Nephron progenitor cell (in vitro differentiated cells): ENCODE measurements at places on chromosomes 11 and 22.

- no peak for DNase-seq
Measured at GRCh38 chr11:22930816-22931594, 70.7 kb upstream of the CCDC179 start.

GRCh38 chr22:41739576-41739975 lies 40.3 kb downstream of the MEI1 start:
- no peak for DNase-seq

GRCh38 chr11:69595805-69596665 lies 44.9 kb upstream of the CCND1 start:
- DNase-seq: no peak

GRCh38 chr11:36564376-36565030 lies 3.3 kb upstream of the RAG1 start:
- peak; percentile 50 for DNase-seq

GRCh38 chr11:46238078-46238966 lies 39.1 kb upstream of the CREB3L1 start:
- peak; percentile 77 for DNase-seq

DNA sequence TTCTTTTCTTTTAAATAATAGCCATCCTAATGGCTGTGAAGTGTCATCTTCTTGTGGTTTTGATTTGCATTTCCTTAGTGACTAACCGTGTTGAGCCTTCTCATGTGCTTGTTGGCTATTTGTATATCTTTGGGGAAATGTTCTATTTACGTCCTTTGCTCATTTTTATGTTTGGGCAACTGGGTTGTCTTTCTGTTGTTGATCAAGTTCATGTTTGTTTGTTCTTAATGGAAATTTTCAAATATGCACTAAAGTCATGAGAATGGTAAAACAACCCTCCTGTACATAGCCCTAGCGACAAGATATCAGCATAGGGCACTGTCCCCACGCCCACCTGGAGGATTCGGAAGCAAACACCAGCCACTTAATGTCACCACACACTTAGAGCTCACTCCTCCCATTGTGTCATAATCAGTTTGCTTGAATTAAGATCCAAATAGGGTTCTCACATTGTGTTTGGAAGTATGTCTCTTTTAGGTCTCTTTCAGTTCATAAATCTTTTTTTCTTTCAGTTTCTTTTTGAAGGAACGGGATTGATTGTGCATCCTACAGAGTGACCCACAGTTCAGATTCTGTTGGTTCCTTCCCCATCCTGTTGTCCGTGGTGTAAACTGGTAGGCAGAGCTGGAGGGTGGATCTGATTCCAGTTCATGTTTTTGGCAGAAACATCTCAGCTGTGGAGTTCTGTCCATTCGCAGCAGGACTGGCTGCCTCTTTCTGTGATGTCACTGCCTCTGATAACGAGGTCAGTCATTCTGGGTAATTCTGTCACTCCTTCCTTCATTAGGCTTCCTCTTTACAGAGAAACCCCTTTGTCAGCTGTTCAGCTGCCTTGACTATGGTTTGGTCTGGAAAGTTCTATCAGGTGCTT lies 26.4 kb upstream of the ADORA2A start:
- DNase-seq: no peak

- no peak for DNase-seq
Measured at GRCh38 chr11:106421676-106422292, 344.3 kb downstream of the AASDHPPT start.

DNA sequence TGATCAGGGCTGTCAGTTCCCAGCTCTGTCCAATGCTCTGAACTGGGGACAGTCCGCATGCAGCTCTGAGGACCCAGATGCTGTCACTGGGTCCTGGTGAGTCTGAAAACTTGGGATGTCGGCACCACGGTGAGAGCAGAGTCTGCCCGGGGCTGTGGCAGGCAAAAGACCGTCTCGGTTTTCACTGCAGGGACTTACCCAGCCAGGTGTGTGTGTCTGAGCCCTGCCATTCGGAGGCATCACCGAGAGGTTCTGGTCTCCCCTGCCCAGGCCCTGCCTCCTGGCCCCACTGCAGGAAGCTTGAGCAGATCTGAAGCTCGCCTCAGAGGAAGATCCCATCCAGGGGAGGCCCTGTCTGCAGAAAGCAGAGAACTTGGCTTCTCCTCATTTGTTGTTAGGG lies 5.2 kb downstream of the TP53AIP1 start:
- no peak for DNase-seq

GRCh38 chr11:101034076-101034475 lies 95.5 kb downstream of the PGR start:
- peak; percentile 17 for DNase-seq

DNA sequence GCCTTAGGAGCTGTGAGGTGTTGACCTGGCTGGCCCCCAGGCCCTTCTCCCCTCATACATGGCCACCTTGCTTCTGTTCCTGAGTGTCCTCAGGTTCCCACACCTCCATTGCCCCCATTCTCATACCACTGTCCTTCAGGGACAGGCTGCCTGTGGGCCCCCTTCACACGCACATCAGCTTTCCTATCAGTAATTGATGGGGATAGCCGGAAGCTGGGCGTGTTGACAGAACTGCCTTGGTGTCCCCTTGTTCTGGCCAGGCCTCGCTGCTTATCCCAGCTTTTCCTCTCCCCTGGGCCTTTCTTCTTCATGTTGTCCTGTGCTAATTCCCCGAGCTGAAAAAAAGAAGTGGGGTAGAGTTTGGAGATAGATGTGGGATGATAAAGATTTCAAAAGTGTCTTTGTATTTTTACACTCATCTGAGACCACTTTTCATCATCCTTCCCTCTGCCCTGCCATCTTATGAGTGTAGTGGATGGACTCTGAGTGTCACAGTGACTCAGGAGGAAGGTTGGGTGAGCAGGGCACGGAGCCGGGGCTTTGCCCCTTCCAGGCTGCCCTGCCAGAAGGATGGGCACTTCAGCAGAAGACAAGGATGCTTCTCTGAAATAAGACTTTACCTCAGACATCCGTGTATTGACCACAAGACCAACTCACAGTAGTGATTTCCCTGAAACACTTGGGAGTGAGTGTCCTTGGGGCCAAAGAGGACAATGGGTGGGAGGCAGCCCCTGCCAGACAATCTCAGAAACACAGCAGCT lies 42.8 kb downstream of the MED15 start:
- no peak for DNase-seq

DNA sequence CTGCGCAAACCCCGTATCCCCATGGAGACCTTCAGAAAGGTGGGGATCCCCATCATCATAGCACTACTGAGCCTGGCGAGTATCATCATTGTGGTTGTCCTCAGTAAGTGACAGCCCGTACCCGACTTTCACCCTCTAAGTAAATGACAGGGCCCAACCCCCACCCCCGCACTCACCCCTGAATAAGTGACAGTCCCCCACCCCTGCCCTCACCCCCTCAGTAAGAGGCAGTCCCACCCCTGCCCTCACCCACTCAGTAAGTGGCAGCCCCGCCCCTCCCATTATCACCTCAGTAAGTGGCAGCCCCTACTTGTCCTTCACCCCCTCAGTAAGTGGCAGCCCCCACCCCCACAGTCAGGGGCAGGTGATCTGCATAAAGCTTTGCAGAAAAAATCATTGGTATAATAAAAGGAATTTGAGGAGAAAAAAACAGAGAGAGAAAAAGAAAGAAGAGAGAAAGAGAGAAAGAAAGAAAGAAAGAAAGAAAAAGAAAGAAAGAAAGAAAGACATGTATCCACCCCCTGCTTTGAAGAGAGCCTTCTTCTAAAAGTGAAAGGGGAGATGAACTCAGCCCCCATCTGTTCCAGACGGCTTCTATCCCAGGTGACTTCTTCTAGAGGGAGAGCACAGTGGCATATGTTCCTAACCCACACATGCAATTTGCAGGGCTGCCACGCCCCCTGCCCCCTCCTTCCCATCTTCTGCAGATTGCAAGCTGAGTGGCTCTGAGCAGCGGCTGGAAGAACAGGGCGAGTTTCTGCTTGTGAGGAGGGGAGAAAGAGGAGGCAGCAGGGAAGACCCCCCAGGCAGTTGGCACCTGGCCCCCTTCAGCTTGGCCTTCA lies 12.5 kb upstream of the SMIM35 start:
- peak; percentile 50 for DNase-seq

- no peak for DNase-seq
Measured at GRCh38 chr22:46062232-46062615, 85.3 kb upstream of the WNT7B start.

DNA sequence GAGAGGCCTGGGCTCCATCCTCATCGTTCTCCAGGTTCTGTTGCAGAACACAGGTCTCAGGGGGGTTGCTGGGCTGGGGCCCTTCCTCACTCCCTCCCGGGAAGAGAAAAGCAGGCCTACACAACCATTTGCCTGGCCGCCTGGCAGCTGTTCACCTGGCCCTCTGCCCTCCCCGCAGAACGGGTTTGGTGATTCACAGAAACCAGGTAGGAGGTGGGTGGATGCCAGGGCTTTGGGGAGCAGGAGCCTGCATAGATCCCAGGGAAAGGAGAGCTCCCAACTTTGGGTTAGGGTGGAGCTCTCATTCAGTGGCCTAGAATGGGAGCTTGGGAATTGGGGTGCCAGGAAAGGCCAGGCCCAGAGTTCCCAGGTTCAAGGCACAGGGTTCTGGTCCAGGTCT lies 995 bp downstream of the TMEM134 start:
- no peak for DNase-seq

DNA sequence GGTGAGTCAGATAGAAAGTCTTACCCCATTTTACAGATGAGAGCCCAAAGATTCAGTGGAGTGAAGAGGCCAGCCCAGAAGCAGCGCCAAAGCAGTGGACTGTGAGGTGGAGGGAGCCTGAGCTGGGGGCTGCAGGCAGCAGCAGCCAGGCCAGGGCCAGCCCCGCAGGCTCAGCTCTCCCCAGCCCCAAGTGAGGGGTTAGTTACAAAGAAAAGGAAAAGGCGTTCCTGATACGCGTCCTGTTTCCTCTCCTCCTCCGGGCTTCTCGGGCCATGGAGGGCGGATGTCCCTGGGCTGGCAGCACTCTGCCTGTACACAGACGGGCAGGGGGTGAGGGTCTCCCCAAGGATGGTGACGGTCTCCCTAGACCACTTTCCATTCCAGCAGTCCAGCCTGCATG lies 44.9 kb downstream of the ARRB1 start:
- no peak for DNase-seq

GRCh38 chr11:62930157-62930556 lies 9.0 kb upstream of the CHRM1 start:
- DNase-seq: no peak

DNA sequence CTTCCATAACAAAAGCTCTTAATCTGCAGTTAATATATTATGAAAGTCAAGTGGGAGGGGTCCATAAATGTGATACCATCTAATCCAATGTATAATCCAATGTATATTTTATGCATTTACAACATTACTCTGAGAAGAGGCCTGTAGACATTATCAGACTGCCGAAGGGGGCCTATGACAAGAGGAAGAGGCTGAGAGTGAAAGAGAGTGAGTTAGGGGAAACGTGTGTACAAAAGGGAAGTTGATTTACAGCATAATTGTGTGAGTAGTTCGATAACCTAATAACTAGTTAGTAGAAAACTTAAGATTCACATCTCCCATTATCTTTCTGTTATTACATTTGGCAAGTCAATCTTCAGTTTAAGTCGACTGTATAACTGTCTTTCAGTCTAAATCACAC lies 86.6 kb downstream of the DDX10 start:
- no peak for DNase-seq

GRCh38 chr22:47357493-47357892 lies 595.0 kb downstream of the TBC1D22A start:
- DNase-seq: no peak

GRCh38 chr22:23496445-23496833 lies 83.7 kb downstream of the IGLL1 start:
- DNase-seq: no peak

GRCh38 chr11:115642660-115643059 lies 138.4 kb upstream of the CADM1 start:
- DNase-seq: no peak

- no peak for DNase-seq
Measured at GRCh38 chr11:79052544-79052943, 388.3 kb downstream of the TENM4 start.

- no peak for DNase-seq
Measured at GRCh38 chr11:19316434-19316833, 75.7 kb upstream of the E2F8 start.

GRCh38 chr11:69083531-69084247 lies 35.0 kb downstream of the TPCN2 start:
- DNase-seq: no peak

DNA sequence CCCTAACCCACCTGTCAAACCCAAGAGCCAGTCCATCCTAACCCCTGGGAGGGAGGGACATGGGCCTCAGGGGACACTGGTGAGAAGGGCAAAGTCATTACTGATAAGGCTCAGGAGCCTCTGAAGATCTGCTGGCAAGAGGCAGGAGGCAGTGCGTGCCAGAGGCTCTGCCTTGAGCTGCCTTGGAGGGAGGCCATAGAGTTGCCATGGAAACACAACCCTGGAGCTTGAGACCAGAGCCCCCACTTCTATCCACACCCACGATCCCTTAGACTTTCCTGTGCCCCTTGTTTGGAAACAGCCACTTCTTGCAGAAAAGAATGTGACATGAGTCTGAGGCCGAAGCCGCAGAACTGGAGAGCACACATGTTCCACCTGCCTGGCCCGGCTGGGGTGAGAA lies 89.7 kb upstream of the CSNK2A3 start:
- no peak for DNase-seq

DNA sequence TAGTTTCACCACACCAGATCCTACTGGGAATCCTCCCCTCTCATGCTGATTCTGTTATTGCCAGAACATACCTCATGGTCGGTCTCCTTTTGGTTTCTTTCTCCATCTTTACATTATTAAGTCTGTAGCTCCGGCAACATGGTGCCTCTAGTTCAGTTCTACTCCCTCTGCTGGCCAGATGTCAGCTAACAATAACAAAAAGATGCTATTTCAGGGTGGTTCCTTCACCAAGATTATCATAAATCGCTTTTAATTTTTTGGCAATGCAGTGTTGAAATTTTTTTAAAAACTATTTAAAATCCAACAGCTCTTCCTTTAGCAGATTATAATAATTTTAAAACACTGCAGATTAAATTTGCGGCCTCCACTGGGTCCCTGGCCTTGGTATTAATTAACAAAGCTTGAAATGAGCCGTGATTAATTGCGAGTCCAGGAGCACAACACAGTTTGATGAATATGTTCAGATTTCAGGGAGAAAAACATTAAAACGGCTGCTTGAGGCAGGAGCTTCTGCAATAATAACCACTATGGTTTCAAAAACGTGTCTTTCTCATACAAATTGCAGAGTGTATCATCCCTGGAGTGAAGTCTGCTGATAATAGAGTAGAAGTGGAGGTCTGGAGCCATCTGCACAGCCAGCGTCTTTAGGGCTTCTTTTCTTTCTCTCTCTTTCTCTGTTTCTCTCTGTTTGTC lies 492.9 kb upstream of the KIRREL3 start:
- no peak for DNase-seq
